NCI-H1105 (cell line): ENCODE measurements at places on chromosomes 2 and 18.

GRCh38 chr2:218435003-218435982, 16.4 kb downstream of the VIL1 start:
- no peak for DNase-seq

DNA sequence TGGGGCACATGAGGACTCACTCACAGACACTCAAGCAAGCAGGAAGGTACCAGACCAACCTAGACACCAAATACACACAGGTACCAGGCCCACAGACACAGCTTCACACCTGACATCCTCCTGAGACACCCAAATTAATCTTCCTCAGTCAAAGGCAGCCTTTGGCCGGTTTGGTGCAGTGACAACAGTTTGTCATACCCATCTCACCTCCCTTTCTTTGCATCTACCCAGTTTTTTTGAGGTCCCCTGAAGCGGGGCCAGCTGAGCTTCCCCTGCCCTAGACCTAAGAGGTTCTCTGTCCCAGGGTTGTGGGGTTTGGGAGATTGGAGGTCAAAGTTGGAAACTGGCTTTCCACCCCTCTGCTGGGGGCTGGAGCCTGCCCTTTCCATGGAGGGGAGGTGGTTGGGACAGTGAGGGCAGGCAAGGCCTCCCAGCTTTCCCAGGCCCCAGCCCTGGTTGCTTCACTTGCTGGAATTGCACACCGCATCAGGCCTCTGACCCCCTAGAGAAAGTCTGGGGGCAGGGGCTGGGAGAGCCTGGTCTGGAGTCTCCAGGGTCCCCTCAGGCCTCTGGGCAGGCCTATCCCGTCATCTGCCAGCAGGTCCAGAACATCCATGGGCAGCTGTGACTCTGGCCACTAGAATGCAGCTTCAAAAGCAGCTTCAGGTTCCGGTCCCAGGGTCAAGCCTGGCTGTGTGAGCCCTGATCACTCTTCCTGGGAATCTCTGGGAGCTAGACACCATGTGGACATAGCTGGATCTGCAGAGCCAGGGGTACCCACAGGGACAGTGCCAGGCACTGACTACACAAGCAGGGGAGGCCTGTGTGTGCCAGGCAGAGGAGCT, 12.5 kb upstream of the TEX261 start:
- DNase-seq = no peak

DNA sequence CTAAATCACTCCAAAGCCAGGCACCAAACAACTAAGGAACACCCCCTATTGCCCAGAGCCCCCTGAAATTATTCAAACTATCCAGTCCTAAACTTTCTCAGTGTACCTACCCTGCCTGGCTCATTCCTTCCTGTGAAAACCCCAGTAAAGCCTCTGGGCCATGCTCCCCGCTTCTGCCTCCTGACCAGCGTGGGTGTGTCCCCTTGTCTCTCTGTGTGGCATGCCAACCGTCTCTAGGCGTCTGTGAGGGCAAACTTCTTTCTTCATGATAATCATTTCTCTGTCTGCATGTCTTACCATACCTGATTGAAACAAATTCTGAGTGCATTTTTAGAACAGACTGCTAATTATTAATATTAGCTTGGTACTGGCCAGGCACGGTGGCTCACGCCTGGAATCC, 109.0 kb upstream of the MSH2 start:
- no peak for DNase-seq

GRCh38 chr2:86625096-86625495, 1.4 kb upstream of the RNF103 start:
- DNase-seq = no peak

GRCh38 chr18:54147439-54147838, 77.0 kb downstream of the MBD2 start:
- no peak for DNase-seq

DNA sequence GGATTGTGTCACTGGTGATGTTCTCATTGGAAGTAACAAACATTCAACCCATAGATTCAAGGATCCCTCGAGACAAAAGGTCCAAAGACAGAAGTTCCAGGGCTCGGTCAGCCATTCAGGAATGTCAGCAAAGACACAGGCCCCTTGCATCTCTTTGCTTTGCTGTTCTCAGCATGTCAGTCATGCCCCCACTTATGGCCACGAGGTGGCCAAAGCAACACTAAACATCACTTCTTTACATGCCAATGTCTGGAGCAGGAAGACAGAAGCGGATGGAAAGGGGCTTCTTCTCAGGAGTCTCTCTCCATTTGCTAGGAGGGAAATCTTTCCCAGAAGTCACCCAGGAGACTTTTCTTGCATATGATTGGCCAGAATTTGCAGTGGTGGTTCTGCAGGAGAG, 191.6 kb upstream of the SP5 start:
- DNase-seq = no peak

DNA sequence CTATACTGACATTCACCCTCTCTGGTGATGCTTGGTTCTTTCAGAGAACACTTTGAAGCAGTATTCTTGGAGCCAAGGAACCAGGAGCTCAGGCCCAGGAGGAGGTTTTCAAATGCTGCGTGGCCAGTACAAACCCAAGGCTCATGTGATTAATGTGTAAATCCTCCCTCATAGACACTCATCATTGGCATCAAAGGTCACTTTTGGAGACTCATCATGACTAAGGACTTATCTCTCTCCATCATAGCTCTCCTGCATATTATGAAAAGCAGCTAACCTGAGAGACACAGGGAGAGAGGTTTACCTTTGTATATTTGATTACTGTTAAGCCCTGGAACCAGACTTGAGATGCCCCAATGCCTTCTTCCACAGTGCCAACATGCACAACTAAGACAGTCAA, 115.3 kb upstream of the SRD5A2 start:
- DNase-seq = no peak

DNA sequence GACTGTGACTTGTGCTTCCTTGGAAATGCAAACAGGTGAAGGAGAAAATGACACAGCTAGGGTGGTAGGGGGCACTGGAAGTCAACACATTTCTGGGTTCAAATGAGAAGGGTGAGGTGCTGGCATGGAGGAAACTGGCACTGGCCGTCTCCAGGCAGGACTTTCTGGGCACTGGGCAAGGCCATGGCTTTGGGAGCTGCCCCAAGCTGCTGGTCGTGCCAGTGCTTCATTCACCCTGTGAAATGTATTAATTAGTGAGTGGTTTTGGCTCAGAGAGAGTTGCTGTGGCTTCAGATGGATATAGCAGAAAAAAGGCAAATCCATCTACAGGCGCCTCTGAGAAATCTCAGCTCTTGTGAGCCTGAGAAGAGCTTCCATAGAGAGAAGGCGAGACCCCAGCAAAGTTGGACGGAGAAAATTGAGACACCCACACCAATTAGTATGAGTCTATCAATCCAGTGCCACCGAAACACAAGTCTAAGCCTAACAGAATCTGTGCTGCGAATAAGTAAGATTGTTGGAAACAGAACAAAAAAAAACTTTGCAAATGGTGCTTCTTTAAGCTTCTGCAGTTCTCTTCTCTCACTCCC, 202.1 kb upstream of the TNP1 start:
- no peak for DNase-seq
